Right renal pelvis (tissue), 4 donors: ENCODE measurements at places on chromosomes 1 and 21.

GRCh38 chr1:99365545-99365944 lies 101.3 kb downstream of the PLPPR4 start:
- no peak for DNase-seq

- DNase-seq: no peak
Measured at GRCh38 chr1:153906396-153906795, 16.4 kb downstream of the GATAD2B start.

DNA sequence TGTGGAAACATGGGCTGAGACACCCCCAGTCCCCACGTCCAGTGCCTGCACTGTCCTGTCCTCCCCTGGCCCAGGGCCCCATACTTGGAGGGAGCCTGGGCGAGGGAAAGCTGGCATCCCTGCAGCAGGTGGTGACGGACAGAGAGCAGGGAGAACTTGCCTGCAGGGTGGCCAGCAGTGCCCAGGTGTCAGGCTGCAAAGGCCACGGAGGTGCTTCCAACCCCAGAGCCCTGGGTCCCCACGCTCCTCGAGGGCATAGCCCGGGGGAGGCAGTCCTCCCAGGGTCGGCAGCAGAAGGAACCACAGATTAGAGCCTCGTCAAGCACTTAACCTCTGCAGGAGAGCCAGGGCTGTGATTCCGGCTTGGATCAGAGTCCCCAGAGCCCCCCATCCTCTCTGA lies 77.5 kb downstream of the ARHGEF16 start:
- no peak for DNase-seq

DNA sequence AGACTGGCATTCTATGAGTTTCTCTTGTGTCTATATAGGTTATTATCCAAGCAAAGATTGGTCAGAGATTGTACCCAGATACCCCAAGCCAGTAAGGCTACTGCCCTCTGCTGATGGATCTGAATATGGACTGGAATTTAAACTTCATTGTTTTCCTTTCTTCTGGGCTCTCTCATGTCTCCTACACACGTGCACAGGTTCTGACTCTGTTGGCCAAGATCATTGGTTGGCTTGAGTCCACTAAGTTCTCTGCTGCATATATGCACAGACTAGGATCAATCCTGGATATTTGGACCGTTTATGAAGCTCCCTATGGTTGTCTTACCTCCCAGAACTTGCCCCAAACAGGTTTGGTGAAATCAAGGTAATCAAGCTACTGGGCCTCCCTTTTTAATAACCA lies 69.7 kb downstream of the CC2D1B start:
- peak; percentile 2 for DNase-seq

GRCh38 chr1:58293388-58293787 lies 253.1 kb downstream of the OMA1 start:
- no peak for DNase-seq

DNA sequence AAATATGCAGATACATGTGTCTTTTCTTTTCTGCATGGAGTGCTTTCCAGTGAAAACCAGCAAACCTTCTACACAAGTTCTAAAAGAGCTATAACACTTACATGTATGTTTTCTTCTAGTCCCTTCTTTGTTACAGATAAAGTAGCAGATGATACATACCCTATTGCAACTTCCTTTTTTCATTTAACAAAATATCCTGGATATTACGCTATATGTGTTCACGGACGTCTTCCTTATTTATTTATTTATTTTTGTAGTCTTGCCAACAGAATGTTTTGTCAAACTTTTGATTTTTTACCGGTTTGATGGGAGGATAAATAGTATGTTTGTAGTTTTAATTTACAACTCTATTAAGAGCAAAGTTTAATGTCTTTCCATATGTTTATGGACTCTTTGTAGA lies 5.2 kb upstream of the GALNT2 start:
- DNase-seq: no peak

DNA sequence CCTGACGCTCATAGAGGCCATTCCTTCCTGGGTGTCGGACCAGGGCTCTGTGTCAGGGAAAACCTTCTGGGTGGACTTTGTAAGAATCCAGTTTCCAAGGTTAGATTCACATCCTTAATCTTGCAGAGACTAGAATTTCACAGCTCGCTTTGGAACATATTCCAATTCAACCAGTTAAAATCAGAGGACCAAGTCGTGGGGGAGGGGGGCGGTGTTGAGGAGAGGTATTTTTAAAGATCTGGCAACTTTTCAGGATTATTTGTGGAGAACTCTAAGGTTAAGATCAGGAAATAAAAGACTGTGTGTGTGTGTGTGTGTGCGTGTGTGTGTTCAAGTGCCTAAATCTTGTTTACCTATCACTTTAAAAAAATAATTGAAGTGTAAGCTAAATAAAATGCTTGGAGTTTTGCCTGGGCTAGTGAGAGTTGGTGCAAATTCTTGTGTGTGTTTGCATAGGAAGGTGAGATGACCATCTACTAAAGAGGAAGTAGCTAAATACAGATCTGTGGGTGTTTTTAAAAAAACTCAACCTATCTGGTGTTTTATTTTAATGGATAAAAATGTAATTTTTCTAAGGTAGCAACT lies 21.8 kb downstream of the TENT5C start:
- no peak for DNase-seq

- DNase-seq: no peak
Measured at GRCh38 chr1:47940326-47940725, 56.9 kb downstream of the TRABD2B start.

- no peak for DNase-seq
Measured at GRCh38 chr1:9145021-9145668, 16.2 kb upstream of the GPR157 start.

GRCh38 chr1:34681480-34682451 lies 73.1 kb upstream of the GJB5 start:
- DNase-seq: peak; percentile 22

GRCh38 chr1:236685917-236686814 lies at the start of gene ACTN2:
TSS of gene ACTN2 (plus strand) at chr1:236686499. CDS start at chr1:236686674, 175 bp downstream.
- DNase-seq: no peak

GRCh38 chr1:77670330-77670729 lies 12.1 kb downstream of the ZZZ3 start:
- no peak for DNase-seq

DNA sequence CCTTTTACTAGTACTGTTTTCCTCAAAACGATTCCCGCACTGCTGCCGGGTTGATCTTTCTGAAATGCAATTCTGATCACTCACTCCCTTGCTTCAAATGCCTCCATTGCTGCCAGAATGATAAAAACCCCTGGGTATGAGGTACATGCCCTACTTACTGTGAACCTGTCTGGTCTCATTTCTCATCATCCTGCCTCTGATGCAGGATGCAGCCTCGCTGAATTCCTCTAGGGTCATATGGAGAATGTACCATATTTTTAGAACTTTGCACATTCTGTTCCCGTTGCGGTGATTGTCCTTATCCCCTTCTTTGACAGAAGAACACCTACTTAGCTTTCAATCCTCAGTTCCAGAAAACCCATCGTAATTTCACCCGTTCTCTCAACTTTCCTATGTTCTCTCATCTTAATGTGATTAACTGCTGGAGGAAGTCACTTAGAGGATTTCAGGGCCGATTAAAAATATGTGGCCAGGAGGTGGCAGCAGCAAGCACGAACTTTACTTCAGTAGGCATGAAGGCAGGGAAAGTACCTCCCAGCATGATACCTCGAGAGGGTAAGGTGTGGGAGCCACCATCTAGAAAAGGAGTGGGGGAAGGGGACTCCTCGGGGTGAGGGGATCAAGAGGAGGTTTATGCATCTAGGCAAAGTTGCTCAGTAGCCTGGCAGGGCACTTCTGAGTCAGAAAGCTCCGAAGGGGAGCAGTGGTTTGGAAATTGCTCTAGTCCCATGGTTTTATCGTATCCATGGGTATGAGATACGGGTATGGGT lies 361.5 kb upstream of the ZP4 start:
- DNase-seq: peak; percentile 22

DNA sequence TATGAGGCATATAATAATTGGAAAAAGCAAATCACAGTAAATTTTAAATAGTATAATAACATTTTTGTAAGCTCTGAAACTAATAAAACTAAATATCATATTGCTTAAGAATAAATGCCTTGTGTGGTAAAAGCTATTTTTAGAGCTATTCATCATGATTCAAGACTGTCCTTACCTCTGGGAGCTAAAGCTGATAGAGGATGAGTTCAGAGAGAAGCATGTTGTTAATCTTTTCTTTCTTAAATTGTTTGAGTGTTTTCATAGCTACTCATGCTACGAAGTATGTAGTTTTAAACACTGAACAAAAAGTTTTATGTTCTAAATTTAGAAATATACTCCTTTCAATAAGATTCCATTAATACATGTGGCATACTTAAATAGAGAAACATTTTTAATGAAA lies 30.5 kb downstream of the IFI16 start:
- DNase-seq: no peak

DNA sequence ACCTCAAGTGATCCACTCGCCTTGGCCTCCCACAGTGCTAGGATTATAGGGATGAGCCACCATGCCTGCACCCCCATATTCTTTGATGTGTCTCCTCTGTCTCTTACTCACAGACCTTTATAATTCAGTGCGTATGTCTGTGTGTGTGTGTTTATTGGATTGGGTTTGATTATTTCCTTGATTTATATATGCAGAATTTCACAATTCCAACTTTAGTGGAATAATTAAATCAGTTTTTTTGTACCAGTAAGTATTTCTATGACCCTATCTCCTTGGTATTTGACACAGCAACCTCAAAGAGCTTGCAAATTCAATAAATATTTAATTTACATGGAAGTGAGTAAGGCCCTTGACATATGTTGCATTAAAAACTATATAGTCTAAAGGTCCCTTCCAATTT lies 333.9 kb upstream of the ADAMTS5 start:
- DNase-seq: no peak

DNA sequence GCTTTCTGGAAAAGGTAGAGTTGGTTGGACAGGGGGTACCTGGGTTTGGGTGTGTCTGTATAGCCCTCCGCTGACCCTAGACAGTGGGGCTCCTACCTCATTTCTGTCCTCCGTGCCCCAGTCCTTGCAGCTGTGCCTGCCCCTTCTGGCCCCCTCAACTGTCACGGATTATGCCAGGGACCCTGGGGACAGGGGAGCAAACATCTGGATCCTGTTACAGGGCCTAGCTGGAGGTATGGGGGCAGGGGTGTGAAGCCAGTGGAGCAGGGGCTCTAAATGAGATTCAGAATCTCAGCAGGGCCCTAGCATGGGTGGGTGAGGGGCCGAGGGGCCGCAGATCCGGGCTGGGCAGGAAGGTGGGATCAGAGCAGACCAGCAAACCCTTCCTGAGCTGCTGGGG lies 81.0 kb downstream of the TAS1R2 start:
- DNase-seq: no peak

GRCh38 chr1:234498448-234499118 lies 19.6 kb upstream of the TARBP1 start:
- DNase-seq: no peak

DNA sequence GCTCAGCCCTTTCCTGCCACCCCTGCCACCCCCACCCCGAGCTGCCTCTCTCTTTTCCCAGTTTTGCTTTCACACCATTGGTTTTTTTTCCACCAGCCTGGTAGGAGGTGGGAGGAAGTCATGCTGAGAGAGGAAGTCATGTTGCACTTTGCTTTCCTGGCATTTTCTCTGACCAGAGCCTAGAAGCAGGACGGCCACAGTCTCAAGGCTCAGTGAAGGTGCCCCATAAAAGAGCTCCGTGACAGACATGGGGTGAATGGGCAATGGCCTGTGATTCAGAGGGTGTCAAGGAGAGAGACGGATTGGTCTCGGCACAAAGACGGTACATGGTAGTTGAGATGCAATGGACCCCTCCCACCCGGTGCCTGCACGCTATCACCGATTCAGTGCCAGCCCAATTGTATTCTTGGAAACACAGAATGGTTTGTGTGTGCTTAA lies 42.1 kb upstream of the DMRTB1 start:
- DNase-seq: no peak

DNA sequence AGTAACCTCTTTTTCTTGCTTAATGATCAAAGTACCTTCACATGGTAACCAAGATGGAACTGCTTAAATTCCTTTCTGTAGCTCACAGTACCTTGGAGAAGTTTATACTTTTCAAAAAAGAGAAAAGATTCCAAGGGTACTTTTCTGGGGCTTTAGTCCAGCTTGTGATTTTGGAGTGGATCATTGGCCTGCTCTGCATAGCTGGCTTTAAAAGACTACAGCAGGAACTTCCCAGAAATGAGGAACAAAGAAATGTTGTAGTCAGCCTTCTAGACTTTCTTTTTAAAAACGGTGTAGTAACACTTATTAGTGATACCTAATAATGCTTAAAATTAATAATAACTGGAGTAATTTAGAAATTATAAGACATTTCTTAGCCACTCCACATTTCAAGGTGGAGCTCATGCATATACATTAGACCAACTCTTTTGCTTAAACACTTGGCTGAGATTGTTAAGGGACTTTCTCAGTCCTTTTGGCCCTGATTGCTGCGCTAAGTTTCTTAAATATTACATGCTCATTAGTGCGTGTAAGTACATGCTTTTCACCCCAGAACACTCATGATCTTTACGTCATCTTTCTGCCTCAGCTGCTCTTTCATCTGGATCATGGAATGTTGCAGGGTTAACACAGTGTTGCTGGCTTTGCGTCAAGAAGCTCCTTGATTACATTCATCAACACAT lies 57.3 kb downstream of the SDCCAG8 start:
- DNase-seq: no peak

- DNase-seq: no peak
Measured at GRCh38 chr1:217133958-217134856, 411.0 kb upstream of the ESRRG start.

- DNase-seq: no peak
Measured at GRCh38 chr1:160539990-160540858, 17.2 kb upstream of the SLAMF6 start.

DNA sequence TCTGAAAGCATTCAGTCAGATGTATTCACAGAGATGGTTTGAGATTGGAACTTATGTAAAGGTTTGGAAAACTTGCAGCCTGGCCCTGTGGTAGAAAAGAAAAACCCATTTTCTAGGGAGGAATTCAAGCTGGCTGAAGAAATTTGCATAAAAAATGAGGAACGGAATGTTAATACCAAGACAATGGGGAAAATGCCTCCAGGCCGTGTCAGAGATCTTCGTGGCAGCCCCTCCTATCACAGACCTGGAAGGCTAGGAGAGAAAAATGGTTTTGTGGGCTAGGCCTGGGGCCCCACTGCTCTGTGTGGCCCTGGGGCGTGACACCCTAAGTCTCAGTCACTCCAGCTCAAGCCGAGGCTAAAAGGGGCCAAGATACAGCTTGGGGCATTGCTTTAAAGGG lies 26.7 kb downstream of the NME7 start:
- DNase-seq: no peak
